Activated CD4-positive, alpha-beta T cell treated with anti-CD3 and anti-CD28 coated beads, Interleukin-2, amount 50 U/mL, for 1 hour (primary cell): ENCODE measurements at places on chromosomes 3 and 15.

DNA sequence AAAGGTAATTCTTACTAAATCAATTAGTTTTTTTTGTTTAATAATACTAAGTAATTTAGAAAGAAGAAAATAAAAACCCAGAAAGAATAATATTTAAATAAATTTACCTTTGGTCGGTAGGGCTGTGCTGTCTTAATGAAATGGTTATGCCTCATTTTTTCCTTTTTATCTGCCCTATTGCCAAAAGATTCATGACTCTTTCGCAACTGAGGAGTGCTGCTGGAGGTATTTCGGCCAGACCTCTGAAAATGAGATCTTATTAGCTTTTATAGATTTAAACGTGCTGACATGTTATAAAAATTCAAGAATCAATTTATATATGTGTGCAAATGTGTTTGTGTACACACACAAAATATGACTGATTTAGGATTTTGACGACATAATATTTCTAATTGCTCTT is 67.1 kb upstream of the USP50 start:
- no peak for DNase-seq

DNA sequence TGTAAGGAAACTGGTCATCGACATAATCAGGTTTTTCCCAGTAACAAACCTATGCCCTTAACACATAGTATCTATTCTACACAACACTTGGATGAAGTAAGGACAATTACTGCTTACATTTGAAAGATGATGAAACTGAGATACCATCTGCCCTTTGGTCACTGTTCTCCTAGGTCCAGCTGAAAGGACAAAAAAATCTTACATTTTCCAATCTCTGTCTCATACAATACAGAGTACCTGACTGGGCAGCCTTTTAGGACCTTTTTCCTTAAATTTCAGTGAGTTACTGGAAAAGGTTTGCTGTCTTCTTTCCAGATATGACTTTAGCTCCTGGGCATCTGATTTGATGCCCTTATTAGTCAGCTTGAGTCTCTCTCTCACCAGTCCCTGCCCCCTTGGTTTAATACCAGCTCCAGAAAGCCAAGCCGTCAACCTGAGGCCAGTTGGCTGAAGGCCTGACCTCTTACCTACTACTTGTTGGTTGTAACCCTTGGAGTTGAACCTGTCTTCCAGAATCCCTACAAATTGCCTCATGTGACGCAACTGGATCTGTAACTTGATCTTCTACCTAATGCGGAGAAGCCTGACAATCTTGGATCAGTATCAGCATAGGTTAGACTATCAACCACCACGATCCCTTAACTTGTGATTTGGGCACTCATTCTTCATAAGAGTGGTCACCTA is 355.3 kb upstream of the ZNF385D start:
- DNase-seq = no peak

DNA sequence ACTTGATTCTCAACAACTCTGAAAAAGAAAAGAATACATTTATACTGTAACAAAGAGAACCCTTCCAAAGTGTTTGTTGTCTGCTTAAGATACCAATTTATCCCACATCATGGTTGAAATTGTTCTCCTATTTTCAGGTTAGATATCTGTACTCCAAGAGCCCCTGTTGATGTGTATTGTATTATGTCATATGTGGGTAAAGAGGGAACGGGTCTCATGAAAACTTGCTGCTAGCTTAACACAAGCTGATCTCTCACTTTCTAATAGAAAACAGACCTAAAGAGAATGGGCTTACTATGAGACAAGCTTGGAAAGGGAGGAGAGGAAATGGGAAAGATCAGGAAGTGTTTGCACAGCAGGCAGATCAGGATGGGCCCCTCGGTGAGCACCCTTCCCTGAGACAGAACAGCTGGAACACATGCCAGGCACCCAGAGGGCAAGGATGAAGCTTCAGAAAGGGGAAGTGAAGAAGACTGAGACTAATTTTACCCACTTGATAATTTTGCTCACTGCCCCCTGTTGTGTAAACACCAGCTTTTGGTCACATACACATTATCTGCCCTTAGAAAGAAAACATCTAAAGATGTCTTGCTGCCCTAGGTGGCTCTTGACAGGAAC is 747.9 kb upstream of the CCDC54 start:
- DNase-seq = no peak

DNA sequence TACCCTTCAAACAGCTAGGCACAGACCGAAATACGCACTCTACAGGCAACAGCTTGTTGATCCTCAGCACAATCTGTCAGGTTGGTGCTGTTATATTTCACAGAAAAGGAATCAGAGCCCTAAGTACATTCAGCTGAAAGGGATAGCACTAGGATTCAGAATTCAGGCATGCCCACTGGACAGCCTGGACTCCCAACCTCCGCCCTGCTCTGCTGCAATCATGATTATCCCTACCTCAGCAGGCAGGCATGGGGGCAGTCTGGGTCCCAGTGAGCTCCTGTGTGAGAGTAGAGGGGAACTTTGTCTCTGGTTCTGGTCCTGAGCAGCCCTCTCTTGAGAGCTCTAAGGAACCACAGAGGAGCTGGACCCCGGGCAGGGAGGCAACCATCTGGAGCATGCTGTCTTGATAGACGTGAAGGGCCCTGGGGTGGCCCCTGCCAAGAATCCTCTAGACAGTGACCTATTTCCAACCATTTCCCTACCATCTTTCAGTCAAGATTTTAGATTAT is 23.4 kb upstream of the NOX5 start:
- DNase-seq = no peak

DNA sequence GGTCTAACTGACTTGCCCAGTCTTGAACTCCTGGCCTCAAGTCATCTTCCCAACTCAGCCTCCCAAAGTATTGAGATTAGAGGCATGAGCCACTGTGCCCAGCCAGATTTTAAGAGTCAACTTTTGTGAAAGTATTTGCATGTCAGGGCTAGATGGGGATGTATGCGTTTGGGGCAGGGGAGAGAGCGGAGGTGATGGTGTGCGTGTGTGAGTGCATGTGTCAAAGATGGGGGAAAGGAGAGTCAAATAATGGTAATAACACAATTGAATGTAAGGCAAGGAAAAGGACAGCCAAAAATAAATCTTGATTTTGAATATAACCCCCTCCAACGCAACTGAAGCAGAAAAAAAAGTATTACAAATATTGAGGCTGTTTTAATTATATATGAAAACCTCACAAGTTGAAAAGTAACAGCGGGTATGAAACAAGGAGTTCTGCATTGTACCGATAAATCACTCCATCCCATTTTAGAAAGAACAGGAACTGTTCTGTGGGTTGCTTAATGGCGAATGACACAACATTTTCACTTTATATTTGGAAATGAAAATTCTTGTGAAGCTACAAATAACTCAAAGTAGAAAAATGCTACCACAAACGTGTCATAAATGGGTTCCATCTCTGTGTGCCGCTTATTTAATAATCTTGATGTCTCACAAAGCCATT is 29.9 kb upstream of the LDHAL6B start:
- DNase-seq = no peak

GRCh38 chr3:149009732-149010131 is 18.4 kb downstream of the GYG1 start:
- DNase-seq = no peak

DNA sequence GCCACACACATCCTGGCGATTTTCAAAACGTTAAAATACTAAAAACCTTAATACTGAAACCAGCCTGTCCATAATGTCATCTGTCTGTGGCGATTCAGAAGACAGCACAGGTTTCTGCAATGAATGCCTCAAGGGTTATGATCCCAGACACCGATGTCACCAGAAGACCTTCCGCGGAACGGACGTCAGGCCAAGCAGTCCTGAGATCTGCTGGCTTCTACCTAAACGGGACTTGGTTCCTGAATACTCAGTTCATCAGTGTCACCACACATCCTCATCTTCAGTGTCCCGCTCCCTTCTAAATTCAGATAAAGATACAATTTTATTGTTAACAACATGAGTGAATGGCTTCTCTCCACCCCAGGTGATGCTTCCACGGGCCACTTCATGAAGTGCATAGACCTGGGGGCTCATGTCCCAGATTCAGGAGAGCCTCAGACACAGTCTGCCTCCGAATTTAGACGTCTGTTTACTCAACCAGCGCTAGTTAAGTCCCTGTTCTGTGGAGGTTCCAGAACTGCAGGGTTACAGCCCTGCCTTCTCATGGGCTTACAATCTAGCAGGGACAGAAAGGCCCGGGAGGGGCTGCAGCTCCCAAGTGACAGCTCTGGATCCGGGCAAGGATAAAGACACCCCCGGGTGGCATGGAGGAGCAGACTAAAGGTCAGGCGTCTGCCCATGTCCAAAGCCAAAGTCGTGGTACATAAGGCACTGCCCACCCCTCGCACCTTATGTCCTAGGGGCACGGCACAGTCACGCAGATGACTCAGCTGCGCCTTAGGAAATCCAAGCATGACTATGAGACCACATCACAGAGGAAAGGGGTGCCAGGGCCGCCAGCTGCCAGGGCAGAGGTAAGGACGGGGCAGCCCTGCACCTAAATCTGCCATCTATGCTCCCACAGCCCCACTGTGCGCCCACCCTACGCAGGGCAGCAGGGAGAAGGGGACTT is 75.9 kb downstream of the VGLL4 start:
- no peak for DNase-seq

GRCh38 chr15:73628976-73629797 is 4.0 kb downstream of the NPTN start:
- DNase-seq = no peak

- no peak for DNase-seq
Observed at GRCh38 chr3:11558002-11558401, 85.7 kb downstream of the VGLL4 start.

- no peak for DNase-seq
Observed at GRCh38 chr15:59993041-59993750, 10.9 kb upstream of the FOXB1 start.

- DNase-seq = no peak
Observed at GRCh38 chr3:128340904-128341555, 125.7 kb downstream of the DNAJB8 start.

- no peak for DNase-seq
Observed at GRCh38 chr3:169147238-169148008, 516.1 kb downstream of the MECOM start.

DNA sequence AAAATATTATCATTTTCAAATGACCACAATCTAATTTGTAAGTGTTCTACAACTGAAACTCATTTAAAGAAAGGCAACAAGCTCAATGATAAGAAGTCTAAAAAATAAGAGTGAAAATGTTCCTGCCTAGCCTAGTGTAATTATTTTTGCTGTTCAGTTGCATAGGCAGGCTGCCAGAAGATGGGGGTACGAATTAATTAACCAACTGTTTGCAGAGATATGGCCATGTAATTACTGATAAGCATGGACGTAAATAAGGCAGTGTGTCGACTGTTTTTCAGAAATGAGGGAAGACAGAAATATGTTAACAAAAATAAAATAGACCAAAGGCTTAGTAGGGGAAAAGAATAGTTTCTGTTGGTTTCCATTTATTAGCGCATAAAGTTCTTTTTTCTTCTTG is 24.7 kb upstream of the SCAANT1 start:
- no peak for DNase-seq

DNA sequence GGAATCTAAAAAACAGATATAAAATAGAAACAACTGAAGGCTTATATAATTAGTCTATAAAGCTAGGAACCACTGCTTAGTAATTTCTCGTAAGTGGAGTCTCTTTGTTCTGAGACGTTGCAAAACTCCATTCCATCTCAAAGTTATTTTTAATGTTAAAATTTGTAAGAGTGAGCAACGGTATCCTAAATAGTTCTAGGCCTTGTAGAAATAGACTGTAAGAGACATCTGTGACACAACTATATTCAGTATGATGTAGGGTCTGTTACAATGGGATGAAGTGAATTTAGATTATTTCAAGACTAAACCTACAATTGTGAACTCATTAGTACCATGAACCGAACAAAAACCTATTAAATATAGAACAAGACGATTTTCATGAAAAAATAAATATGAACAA is 57.2 kb downstream of the UBE3A start:
- DNase-seq = no peak

DNA sequence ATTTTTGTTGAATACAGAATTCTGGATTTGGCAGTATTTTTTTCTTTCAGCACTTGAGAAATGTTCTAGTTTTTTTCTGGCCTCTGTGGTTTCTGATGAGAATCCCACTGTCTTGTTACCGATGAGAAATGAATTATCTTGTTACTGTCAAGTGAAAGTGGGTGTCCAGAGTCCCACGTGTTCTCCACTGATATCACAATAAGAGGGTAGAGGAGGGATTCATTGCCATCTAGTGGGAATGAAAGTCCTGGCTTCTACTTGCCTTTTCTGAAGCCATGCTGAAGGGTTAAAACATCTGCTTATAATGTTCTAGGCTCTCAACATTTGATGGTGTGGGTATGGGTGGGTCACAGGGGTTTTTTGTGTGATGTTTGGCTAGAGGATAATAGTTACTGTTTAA is 66.1 kb downstream of the SEC22A start:
- no peak for DNase-seq

GRCh38 chr3:168248383-168249204 is 152.9 kb upstream of the GOLIM4 start:
- no peak for DNase-seq

DNA sequence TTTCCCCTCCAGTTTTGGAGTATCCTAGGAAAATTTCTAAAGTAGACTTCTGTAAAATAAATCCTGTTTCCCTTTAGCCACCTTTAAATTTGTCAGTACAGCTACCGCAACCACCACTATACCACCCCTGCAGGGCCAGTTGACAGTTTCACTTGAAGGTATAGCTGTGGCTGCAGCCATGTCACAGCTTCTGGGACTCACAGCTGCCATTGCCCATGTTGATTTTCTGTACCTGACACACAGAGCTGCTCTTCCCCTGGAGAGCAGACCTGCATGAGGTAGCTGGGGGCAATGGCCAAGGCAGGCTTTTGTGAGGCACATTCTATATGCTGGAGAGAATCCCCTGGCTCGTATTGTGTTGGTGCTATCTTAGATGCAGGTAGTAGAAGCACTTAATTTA is 345.4 kb downstream of the LRTM1 start:
- no peak for DNase-seq

GRCh38 chr3:59308684-59309083 is 258.9 kb upstream of the CFAP20DC start:
- no peak for DNase-seq

GRCh38 chr3:188266562-188267274 is 112.8 kb downstream of the LPP start:
- no peak for DNase-seq

GRCh38 chr3:168884353-168884903 is 779.1 kb downstream of the MECOM start:
- DNase-seq = no peak
